NB4 (cell line): ENCODE measurements at places on chromosomes 13 and 19.

- DNase-seq = no peak
Observed at GRCh38 chr13:37230346-37230745, 124.9 kb upstream of the CSNK1A1L start.

DNA sequence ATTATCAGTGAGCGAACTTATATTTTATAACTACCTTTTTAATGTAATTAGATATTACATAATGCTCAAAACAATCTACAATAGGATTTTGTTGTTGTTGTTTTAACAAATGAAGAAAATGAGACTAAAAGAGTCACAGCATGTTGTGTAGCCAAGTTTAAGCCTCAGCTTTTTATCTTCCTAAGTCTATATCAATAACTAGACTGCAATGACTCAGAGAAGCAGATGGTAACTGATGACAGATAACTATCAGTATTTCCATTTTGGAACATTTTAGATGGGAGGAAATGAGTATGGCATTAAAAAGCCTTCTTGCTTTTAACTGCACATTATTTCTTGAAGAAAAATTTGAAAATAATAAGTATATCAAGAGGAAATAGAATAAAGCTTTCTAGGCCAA is 825.2 kb downstream of the SLITRK1 start:
- no peak for DNase-seq

DNA sequence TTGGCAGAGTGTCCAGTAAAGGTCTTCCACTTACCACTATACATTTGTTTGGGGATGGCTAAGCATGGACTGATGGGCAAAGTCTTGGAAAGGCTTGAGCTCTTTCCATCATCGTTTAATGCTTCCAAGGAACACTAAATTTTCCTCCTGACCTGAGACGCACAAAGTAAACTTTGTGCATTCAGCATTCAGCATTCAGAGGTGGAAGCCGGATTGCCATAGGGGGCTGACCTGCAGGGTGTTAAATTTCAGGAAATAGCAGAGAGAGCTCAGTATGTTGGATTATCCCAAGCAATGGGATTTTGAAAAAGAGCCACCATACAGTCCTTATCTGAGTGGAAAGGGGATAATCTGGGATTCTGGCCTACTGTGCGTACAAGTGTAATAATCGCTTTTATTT is 14.0 kb downstream of the ZNF552 start:
- no peak for DNase-seq

DNA sequence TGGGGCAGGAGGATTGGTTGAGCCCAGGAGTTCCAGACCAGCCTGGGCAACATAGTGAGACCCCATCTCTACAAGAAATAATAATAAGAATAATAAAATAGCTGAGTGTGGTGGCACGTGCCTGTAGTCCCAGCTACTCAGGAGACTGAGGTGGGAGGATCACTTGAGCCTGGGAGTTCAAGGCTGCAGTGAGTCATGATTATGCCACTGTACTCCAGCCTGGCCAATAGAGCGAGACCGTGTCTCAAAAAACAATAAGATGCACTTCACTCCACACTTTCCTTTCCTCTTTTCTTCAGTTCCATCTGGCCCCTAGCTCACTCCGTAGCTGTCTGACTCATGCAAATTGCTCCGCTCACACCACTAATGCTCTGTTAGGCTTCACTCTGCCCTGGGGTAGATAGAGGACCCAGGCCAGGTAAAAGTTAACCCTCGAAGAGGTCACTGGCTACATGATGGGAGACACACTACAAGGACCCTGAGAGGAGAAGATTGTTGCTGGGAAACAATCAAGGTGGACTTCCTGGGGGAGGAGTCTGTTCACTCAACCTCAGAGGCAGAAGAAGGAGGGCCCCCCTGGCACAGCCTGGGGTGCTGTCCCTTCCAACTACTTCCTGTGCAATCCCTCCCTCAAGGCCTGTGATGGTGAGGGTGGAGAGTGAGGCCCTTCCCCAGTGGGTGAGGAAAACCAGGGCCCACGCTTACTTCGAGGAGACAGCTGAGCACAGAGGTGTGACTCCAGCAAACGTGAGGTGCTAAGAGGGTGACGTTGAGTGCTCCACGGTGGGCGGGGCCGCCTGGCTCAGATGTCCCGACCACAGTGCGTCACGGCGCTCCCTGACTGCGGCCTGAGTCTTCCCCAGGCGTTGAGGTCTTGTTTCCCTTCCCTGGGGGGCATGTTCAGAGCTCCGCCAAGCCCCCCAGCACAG is 8.8 kb upstream of the TNFSF9 start:
- peak; percentile 67 for DNase-seq

DNA sequence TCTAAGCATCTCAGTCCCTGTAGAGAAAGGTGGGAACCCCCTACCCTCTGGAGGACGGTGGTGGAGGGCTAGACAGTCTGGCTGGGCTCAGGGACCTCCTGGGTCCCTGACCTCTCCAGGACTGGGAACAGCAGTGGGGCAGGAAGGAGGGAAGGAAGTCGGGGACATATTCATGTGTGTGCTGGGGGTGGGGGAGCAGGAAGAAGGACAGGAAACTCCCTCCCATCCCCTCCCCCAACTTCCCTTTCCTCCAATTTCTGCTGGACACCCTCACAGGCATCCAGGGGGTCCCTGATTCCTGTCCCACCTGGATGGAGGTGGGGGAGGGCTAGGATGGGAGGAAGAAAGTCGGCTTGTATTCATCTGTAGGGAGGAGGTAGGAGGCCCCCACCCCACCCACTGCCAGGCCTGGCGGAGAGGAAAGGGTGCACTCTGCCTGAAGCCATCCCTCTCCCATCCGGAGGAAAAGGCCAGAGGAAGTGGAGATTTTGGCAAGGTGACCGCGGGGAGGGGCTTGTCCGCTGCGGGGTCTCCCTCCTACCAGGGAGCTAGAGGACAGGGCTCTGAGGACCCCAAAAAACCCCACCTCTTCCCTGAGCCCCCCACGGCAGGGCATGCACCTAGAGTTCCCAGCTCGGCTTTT is 2.3 kb downstream of the NOVA2 start:
- DNase-seq = no peak

- DNase-seq = no peak
Observed at GRCh38 chr19:33522371-33522662, 726 bp upstream of the PEPD start.

GRCh38 chr13:99332456-99332855 is 25.3 kb upstream of the GPR183 start:
- DNase-seq = no peak

DNA sequence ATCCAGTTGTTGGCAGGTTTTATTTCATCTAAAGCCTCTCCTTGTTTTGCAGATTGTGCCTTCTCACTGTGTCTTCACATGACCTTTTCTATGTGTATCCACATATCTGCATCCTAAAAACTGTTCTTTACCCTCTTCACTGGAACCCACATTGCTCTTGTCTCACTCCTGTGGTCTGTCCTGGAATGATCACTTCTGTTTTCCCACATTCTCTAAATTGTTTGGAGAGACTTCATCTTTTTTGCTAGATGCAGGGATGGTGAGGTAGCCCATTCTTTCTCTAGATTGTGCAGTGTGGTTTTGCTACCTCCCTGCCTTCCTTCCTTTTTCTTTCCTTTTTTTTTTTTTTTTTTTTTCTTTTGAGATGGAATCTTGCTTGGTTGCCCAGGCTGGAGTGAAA is 608.6 kb upstream of the MIR17HG start:
- DNase-seq = no peak

DNA sequence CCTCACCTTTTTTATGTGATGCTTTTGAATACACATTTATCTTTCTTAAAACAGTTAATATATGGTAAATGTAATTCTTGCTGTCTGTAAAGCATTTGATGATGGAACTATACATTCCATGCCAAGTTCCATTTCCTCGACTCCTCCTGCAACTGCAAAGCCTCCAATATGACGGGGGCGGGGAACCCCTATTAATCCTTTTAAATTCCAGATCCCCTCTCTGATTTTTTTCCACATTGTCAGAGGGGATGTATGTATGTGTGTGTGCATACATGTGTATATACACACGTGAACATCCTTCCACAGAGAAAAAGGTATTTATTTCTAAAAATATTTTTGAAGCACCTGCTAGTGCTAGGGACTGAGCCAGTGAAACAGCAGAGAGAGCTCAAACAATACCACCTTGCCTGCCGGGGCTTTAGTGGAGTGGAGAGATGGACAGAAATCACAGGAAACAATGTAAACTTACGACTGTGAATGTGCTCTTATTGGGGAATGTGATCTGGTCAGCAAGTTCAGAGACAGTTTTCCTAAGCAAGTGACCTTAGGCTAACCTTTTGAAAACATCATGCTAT is 25.3 kb upstream of the MAB21L1 start:
- DNase-seq = no peak

- peak; percentile 79 for DNase-seq
Observed at GRCh38 chr13:90867336-90867683, 480.2 kb upstream of the MIR17HG start.
